Activated CD4-positive, alpha-beta T cell treated with anti-CD3 and anti-CD28 coated beads for 4 hours (primary cell): ENCODE measurements at places on chromosomes 12 and 14.

GRCh38 chr14:75044322-75044721, 6.9 kb downstream of the MLH3 start:
- no peak for DNase-seq

- DNase-seq: no peak
Observed at GRCh38 chr14:102341566-102341965, 21.1 kb downstream of the CINP start.

DNA sequence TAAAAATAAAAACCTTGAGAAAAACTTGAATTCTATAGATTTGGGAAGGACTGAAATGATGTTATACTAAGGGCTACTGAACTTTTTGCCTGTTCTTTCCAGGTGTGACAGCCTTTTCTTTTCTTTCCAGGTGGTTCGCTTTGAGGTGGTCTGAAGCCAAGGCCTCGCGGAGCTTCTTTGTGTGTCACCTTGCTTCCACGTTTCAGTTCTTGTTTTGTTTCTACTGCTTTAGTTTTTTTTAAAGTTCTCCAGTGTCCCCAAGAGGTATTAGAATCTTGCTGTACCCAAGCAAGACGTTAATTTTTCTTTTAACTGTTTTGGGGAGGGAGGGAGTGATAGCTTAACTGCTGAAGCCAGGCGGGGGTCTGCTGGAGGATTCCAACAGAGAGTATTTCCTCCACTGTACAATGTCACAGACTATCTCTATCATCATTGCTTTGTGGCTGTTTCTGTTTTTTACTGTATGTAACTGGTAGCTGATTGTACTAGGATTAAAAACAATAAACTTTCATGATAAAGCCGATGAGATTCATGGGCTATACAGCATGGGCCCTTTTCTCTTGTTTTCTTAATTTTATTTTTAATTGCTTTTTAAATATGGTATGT, 40.2 kb downstream of the PROX2 start:
- DNase-seq: no peak

DNA sequence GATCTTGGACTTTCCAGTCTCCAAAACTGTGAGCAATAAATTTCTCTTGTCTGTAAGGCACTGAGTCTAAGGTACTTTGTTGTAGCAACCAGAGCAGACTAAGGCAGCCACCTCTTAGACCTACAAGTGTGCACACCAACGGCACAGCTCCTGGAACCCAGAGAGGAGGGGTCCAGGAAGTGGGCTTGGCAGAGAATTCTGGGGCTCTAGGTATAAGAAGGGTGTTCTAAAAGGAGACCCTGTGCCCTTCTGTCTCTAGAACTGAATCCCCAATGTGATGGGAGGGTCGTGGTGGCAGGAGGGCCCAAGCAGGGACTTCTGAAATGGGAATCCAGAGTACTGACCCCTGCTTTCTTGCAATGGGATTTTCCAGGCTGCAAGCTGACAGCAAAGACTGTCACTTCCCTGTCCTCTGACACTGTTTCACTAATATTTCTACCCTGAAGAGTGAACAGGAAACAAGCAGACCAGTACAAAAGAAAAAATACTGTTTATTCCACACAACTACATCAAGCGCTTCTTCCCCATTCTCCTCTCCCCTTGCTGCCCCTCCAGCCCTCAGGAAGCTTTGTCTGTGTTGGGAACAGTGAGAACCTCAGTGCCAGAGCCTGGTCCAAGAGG, 13.6 kb upstream of the TFCP2 start:
- no peak for DNase-seq

- no peak for DNase-seq
Observed at GRCh38 chr14:92341791-92342190, 18.8 kb downstream of the SLC24A4 start.

- DNase-seq: no peak
Observed at GRCh38 chr12:124637581-124637981, 70.2 kb upstream of the NCOR2 start.

GRCh38 chr14:32263939-32264567, 61.0 kb upstream of the RNU6-8 start:
- DNase-seq: no peak

DNA sequence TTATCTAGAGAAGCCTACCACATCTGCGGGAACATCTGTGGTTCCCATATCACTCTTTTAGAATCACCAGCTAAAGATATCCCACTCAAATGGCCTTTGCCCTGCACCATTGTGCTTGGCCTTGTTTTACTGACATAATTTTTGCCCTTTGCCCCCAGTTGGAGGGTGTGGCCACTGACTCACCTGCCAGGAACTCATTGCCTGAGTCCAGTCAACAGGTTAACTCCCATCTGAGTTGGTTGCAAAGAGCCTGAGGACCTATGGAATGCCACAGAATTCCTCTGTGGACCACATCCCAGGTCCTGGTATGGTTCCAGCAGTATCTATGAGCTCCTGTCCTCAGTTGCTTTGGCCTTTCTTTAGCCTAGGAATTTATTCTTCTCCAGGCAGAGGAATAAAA, 55.7 kb upstream of the PTGR2 start:
- DNase-seq: no peak

GRCh38 chr14:46769292-46769691, 117.7 kb upstream of the RPL10L start:
- DNase-seq: no peak

- peak; percentile 31 for DNase-seq
Observed at GRCh38 chr14:100304825-100305323, 1.4 kb downstream of the SLC25A29 start.

GRCh38 chr12:71183018-71183417, 25.2 kb upstream of the TSPAN8 start:
- DNase-seq: no peak

- DNase-seq: no peak
Observed at GRCh38 chr12:56377310-56377988, 14.8 kb upstream of the APOF start.

- DNase-seq: no peak
Observed at GRCh38 chr12:1924996-1925683, 6.7 kb upstream of the CACNA2D4 start.

DNA sequence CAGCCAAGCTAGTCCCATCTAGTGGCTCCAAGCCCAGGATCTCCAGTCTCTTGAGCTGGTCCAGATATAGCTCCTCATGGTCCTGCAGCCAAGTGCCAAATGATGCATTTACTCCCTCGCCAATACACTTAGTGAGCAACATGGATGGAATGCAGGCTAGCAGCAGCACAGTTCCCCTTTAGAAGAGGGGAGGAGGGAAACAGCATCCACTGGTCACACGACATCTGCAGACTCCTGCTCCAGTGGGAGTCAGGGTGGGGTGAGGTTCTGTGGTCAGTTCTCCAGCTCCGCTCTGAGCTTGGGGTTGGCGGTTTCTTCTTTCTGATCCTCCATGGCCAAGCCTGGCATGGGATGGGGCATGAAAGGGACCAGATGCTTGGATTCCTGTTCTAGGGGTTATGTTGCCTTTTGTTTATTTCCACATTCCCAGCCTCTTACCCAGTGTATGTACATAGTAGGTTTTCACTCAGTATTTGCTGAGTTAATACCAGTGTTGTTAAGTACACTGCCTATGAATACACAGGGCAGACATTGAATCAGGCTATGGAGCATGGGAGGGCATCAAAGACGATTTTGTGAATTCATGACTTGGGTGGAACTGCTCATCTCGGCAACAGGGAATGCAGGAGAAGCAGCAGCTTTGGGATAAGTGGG, 57.3 kb downstream of the GALNT16 start:
- DNase-seq: no peak

GRCh38 chr14:51963286-51963685, 26.1 kb upstream of the RTRAF start:
- DNase-seq: no peak

DNA sequence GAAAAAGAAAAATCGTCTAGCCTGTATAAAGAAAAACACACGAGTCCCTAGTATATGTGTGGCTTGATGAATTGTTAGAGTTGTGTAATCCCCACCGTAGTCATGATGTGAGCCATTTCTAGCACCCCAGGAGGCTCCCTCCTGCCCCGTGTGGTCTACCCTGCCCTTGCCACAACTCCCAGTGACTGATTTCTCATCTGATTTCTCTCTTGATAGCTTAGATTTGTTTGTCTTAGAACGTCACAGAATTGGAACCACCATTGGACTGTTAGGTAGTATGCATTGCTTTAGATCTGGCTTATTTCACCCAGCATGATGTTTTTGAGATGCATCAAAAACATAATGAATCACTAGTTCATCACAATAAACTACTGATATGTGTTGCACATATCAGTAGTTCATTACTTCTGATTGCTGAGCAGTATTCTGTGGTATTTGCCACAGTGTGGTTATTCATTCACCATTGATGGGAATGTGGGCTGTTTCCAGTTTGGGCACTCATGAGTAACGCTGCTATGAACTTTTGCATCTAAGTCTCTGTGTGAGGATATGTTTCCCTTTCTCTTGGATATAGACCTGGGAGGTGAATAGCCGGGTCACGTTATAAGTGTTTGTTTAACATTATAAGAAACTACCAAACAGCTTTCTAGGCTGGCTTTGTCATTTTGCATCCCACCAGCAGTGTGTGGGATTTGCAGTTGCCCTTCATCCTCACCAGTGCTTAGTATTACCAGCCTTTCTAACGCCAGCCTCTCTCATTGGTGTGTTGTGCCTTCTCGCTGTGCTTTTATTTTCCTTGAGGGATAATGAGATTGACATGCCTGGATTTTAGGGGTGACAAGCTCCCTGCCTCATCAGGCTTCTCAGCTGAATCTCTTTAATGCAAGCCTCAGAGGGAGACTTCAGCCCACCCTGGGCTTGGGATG, 31.9 kb upstream of the NCOR2 start:
- DNase-seq: no peak
